ENCODE measurements at places on chromosomes 11 and 22.

- DNase-seq = no peak
Measured at GRCh38 chr11:117634756-117635603, 162.0 kb downstream of the DSCAML1 start.

- no peak for DNase-seq
Measured at GRCh38 chr11:115941481-115941993, 437.3 kb upstream of the CADM1 start.

GRCh38 chr11:76456571-76456970 is 11.8 kb downstream of the EMSY start:
- DNase-seq = no peak

DNA sequence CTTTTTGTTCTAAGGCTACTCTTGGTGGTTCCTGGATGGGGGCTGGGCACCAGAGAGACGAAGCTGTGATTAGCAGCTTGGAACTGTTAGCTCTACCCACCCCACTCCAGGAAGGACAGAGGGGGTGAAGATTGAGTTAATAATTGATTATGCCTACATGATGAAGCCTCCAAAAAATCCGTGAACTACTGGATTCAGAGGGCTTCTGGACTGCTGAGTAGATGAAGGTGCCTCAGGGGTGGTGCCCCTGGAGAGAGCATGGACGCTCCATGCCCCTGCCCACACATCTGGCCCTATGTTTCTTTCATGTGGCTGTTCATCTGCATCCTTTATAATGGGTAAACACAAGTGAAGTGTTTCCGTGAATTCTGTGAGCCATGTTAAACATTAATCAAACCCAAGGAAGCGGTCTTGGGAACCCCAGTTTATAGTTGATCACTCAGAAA is 47.3 kb upstream of the CYP2D6 start:
- no peak for DNase-seq

DNA sequence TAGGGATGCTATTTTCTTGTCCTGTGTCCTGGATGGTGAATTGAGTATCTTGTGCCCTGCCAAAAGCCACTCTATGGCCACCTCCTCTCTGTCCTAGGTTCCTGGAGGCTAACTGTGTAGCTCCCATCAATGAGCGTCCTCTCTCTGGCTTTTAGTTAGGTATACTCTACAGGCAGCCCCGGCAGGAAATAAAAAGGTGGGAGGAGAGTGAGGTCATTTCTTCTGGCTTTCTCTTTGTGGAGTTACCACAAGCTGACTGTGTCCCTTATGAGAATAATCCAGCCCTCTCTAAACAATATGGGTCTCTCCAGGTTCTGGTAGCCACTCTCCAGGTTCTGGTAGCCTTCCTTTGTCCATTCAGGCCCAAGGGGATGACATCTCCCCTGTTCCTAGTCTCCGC is 11.7 kb upstream of the ASPHD2 start:
- DNase-seq = no peak

DNA sequence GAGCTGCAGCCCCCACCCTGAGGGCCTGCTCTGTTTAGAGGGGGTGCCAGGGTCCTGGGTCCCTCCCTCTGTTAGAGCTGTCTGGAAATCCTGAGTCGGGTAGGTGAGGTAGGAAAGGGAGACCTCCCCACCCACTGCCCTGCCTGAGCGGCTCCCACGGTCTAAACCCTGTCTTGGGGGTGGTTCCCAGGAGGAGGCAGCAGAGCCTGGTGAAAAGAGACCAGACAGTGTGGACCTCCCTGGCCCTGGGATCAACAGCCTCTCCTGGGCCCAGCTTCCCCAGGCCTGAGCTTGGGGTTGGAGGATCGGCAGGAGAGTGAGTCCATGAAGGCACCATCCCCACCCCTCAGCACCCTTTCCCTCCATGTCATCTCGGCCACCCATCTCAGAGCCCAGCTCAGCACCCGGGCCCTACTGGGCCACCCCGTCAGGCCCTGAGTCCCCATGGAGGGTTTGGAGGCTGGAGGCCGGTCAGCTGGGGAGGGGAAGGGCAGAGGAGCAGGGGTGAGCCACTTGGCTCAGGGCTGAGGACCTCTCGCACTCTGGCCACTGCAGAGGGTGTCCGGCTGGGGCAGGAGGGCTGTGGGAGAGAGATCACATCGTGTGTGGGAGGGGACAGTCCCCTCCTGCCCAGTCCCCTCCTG is 37.2 kb downstream of the RTN4R start:
- DNase-seq = no peak

GRCh38 chr11:76661306-76661751 is 9.2 kb downstream of the LRRC32 start:
- no peak for DNase-seq

DNA sequence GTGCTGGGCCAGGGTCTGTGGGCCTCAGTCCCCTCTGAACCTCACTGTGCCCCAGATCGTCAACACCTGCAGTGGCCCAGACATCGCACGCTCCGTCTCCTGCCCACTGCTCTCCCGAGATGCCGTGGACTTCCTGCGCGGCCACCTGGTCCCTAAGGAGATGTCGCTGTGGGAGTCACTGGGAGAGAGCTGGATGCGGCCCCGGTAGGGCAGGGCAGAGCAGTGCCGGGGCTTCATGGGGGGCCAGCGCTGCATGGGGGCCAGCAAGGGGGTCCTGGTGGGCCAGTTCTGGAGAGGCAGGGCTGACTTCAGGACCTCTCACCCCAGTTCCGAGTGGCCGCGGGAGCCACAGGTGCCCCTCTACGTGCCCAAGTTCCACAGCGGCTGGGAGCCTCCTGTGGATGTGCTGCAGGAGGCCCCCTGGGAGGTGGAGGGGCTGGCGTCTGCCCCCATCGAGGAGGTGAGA is 16.3 kb downstream of the EPS8L2 start:
- no peak for DNase-seq

DNA sequence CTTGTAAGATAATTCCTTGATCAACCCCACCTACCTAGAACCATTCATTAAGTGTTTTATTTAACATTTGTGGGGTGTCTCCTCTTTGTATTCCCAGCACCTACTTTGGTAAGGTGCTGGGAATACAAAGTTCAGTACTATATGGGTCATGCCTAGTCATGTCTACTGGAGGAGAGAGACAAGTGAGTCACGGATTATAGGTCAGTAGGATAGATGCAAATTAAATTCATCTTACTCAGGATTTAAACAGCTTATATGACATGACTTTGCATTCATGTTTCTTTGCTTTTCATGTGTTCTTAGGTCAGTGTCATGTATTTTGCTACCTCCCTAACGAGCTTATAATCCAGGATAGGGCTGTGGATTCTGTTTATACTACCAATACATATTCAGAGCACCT is 3.4 kb upstream of the FADS1 start:
- no peak for DNase-seq
